ENCODE measurements at places on chromosomes 6 and 20. TPM values are rescaled to one million over a fixed set of nuclear protein-coding genes. Genes with fewer than 3 reads are reported as not detected.

DNA sequence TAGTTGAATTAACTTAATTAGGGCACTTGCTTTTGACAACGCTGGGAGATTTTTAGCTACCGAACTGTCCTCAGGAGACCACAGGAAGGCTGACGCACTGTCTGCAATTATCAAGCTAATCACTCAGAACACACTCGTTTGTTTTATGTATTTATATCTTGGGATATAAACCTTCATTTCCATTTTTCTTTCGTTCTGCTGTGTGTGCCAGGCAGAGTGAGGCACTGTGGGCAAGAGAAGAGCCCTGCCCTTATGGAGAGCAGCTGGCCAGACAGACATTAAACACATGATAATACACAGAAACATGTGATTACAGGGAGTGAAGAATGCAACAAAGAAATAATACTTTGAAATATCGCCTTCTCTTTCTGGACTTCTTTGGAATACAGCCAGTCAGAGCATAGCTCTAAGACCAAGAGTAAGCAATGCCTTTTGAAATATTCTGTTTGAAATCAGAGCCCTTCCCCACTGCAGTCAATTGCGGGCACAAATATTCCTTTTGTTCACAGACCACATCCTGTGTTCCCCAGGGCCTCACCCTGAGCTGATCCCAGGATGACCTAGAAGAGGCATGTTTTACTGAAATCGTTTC is 96.8 kb downstream of the ANKRD60 start:
- no peak for DNase-seq

- no peak for DNase-seq
Observed at GRCh38 chr20:46229478-46230105, 78.7 kb downstream of the CDH22 start.

Gene FHL5
- total RNA-seq, result 15.2 TPM

Gene ZSCAN12
- total RNA-seq, result 2.3 TPM
